ENCODE measurements at places on chromosomes 16 and 17. TPM values are rescaled to one million over a fixed set of nuclear protein-coding genes. Genes with fewer than 3 reads are reported as not detected.

- DNase-seq, result no peak
Observed at GRCh38 chr16:66199189-66199588, 167.3 kb upstream of the CDH5 start.

CHST4 gene
- polyA plus RNA-seq, result not detected

GRCh38 chr17:77763023-77763422 is 195.5 kb upstream of the TNRC6C start:
- no peak for DNase-seq

ANKRD40CL gene
- polyA plus RNA-seq, result 0.30 TPM

GRCh38 chr17:28416703-28417311 is 10.8 kb upstream of the SLC46A1 start:
- DNase-seq, result no peak

GRCh38 chr16:10575506-10576130 is 4.8 kb downstream of the EMP2 start:
- no peak for DNase-seq

HASPIN gene
- 9.4 TPM for polyA plus RNA-seq

DNA sequence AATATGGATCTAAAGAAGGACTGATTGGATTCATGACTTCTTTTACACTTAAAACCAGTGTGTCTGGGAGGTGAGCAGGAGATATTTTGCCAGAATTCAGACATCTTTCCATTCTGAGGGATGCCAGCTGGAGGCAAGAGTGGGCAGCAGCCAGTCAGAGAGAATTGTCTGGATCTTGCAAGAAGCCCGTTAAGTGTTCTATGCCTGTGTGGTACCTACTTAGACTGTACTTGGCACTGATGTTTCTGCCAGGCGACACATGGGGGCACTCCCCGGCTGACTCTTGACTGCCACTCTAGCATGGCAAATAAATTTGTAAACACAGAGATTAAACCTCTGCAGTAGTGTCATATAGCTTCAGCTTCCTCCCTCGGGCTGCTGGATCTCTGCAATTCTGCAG is 247.7 kb downstream of the UTP18 start:
- no peak for DNase-seq

DNA sequence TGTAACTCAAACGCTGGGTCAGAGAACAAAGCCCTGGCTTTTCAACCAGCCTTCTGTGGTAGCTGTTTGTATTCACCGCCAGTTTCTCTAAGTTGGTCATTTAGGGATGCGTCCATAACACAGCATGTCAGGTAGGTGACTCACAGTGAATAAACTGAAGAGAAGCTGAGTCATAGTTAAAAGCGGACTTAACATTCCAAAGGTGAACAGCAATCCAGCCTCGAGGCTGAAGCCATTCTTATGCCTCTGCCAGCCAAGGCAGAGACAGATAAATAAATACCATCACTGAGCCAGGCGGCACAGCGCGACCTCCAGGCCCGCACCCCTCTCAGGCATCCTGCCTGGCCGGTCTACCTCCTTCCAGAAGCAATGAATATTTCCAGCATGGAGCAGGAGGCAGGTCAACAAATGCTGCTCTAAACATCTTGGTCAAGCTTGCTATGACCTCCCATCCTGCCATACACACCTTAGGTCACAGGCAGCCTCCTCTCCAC is 12.4 kb upstream of the CACNG4 start:
- no peak for DNase-seq

- no peak for DNase-seq
Observed at GRCh38 chr17:35294756-35295155, 51.9 kb downstream of the SLFN5 start.

GRCh38 chr17:81295031-81295675 is at the start of gene SLC38A10:
Gene SLC38A10, minus strand, starts transcription at chr17:81295307. Its CDS starts 386 bp downstream, at chr17:81294921.
- peak; percentile 50 for DNase-seq

GRCh38 chr17:73498886-73499554 is 145.2 kb downstream of the SDK2 start:
- DNase-seq, result no peak

DNA sequence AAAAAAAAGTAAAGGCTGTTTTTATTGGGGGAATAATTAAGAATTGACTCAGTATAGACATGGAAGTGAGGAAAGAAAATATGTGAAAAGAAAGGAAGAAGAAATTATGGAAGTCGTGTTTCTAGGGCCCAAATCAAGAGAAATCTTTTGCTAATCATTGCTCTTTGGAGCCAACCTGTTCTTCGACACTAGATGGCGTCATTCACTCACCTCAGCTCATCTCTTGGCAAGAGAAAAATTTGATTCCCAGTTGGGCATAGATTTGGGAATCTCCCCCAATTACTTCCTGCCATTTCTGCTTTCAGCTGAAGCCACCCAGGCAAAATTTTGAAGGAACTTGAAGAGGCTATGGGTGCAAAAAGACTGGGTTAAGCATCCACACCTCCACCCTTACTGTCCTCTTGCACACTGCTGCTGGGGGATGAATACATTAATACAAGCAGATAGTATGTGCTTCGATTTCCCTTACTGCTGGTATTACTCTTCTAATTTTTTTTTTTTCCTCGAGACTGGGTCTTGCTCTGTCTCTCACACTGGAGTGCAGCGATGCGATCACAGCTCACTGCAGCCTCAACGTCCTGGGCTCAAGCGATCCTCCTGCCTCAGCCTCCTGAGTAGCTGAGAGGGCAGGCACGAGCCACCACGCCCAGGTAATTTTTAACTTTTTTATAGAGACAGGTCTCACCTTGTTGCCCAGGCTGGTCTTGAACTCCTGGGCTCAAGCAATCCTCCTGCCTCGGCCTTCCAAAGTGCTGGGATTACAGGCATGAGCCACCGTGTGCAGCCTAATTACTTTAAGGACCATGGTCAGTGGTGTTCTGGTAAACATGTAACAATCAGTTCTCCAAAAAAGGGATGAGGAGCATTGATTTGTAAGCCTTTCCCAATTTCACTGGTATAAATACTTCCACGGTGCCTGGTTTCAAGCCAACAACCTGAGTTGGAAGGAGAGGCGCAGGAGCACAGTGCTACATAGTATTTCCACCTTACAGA is 13.5 kb downstream of the PSMD7 start:
- no peak for DNase-seq

GRCh38 chr16:84686707-84687298 is 13.0 kb upstream of the USP10 start:
- no peak for DNase-seq

ST6GALNAC1 gene
- 0.70 TPM for polyA plus RNA-seq
